ENCODE measurements at places on chromosomes 13 and 19.
A peak's percentile ranks its signal among the peaks of the same experiment; 100 is the strongest.

- H3K36me3 ChIP-seq: no peaks in the 10 kb centered on the region
- H3K4me3 ChIP-seq: no peak overlapping the region
- no peak for DNase-seq
- no peaks in the 10 kb centered on the region for H3K27me3 ChIP-seq
Observed at GRCh38 chr13:112963641-112964040, 5.4 kb upstream of the MCF2L start.

DNA sequence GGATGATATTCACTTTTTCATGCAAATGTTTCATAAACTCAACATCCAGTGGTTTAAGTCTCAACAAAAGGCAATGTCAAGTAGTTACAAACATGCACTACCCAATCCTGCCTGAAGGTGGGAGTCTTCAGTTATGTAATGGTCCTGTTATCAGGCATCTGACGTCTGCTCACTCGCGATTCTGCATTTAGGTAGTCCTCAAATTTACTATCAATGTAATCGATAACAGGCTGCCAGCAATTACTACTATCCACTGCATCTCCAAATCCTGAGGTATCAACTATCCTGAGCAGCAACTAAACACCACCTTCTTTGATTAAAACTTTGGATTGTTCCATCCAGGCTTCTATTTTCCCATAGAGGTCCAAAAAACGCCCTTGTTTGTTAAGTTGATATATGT lies 51.2 kb downstream of the NLRP12 start:
- H3K4me3 ChIP-seq: no peak overlapping the region
- no peaks in the 10 kb centered on the region for H3K36me3 ChIP-seq
- peak; percentile 93 for DNase-seq
- H3K4me1 ChIP-seq: peaks cover 4% of the 10 kb centered on the region
- H3K27ac ChIP-seq: peak overlapping the region; percentile 70

- no peaks in the 10 kb centered on the region for H3K27me3 ChIP-seq
- no peaks in the 10 kb centered on the region for H3K36me3 ChIP-seq
- no peak overlapping the region for H3K27ac ChIP-seq
- no peak overlapping the region for H3K4me3 ChIP-seq
- DNase-seq: no peak
- H3K4me1 ChIP-seq: no peaks in the 10 kb centered on the region
Observed at GRCh38 chr19:3653865-3654513, 27.4 kb upstream of the CACTIN start.

DNA sequence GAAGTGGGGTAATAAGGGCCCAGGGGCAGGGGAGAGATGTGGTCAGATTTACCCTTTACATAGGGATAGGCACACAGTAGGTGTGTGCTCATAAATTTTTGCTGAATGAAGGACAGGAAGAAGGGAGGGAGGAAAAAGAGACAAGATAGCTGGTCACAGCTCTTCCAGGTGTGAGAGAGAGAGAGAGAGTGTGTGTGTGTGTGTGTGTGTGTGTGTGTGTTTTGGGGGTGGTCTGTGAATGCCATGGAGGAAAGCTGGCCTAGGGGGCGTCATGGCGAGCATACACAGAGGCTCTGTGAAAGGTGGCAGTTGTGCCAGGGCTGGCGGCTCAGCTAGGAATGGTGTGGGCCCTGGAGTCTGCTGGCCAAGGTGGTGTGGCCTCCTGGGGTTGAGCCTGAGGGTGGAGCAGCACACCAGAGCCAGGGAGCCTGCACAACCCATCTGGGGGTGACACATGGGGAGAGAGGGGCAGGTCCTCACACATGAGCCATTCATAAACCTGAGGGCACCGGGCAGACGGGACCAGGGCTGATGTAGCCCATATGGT lies 6.0 kb upstream of the PRX start:
- peaks cover 2% of the 10 kb centered on the region for H3K36me3 ChIP-seq
- no peaks in the 10 kb centered on the region for H3K4me1 ChIP-seq
- no peak overlapping the region for H3K27ac ChIP-seq
- no peak for DNase-seq
- H3K4me3 ChIP-seq: no peak overlapping the region

DNA sequence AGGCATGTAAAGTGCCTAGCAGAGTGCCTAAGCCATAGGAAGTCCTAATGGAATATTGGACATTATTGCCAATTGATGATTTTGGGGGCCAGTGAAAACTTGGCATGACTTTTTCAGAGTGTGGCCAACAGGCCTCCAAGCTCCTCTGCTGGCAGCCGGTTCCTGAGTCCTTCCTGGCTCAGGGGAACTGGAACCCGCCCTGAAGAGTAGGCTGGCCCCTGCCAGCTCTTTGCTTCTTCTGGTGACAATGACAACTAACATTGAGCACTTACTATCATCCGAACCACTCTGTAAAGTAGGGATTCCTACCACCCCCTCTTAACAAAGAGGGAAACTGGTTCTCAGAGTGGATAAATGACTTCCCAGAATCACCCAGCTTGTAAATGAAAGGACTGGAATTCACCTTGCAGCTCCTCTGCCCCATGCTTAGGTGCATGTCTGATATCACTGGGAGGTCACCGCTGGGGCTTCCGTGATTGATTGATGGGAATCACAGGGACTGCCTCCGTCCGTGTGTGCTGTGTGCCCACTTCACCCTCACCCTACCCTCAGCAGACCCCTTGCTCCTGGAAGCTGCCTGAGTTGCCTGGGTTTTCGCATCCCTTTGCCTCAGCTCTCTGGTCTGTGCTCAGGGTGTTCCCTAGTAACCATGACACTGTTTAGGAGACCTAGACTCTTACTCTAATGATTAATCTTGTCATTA lies 50.6 kb downstream of the TNFRSF19 start:
- no peak overlapping the region for H3K27ac ChIP-seq
- H3K4me1 ChIP-seq: no peaks in the 10 kb centered on the region

DNA sequence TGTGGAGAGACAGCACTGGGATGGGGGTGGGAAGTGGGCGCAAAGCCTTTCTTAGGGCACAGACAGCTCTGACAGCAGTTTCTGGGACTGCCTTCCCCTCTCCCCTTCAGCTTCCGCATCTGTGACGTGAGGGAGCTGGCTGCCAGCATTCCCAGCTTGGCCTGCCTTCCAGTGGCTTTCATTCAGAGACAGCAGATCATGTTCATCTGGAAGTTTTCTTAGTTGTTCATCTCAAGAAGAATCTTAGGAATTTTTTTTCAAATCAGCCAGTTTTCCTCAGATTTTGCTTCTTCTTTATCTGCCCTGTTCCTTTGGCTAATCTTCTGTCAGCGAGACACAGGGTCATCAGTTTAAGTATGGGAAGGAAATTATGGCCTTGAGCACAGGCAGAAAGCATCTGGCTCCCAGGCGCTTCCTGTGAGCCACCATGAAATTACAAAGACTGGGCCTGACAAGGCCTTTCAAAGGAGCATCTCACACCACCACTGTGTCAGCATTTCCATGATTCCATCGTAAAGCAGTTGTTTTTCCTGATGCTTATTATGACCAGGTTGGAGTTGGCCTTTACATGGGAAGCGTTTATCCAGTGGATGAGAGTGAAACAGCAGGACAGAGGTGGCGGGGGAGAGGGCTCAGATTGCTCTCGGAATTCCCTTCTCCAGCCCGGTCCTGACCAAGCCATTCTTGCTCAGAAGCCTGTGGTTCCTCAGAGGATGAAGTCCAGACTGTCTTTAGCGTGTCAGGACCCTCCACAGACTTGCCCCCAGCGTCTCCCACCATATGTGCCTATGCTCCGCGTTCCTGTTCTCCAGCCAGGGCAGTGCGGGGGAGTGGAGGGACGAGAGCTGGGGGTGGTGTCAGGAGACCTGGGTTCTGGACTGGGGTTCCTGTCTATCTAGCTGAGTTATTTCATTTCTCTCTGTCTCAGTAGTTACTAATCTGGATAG lies 43.6 kb downstream of the ARHGAP35 start:
- no peak overlapping the region for H3K27ac ChIP-seq
- no peaks in the 10 kb centered on the region for H3K36me3 ChIP-seq
- H3K27me3 ChIP-seq: no peaks in the 10 kb centered on the region

DNA sequence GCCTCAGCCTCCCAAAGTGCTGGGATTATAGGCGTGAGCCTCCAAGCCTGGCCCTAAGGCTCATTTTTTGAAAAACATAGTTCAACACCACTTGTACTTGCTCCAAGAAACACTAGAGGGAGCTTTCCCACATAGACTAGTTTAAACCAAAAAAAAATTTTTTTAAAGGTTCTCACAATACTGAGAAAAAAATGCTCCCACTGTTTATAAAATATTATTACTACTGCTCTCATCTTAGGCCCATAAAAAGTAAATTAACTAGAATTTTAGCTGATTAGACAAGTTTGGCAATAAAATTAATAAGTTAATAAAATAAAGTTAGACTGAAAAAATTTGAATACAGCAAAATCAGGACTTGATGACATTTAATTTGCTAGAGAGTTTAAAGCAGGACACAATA lies 109.5 kb downstream of the TBC1D4 start:
- H3K36me3 ChIP-seq: no peaks in the 10 kb centered on the region
- no peaks in the 10 kb centered on the region for H3K4me1 ChIP-seq
- no peaks in the 10 kb centered on the region for H3K27me3 ChIP-seq
- DNase-seq: peak; percentile 58
- H3K4me3 ChIP-seq: no peak overlapping the region
- H3K27ac ChIP-seq: no peak overlapping the region

GRCh38 chr19:55605637-55606470 lies at the start of gene ZNF865:
TSS of gene ZNF865 (plus strand) at chr19:55605647. CDS start at chr19:55613619, 7,972 bp downstream.
- peaks cover 4% of the 10 kb centered on the region for H3K4me1 ChIP-seq
- DNase-seq: peak; percentile 97
- no peaks in the 10 kb centered on the region for H3K27me3 ChIP-seq
- H3K27ac ChIP-seq: peak within 1 kb of the TSS; percentile 98

DNA sequence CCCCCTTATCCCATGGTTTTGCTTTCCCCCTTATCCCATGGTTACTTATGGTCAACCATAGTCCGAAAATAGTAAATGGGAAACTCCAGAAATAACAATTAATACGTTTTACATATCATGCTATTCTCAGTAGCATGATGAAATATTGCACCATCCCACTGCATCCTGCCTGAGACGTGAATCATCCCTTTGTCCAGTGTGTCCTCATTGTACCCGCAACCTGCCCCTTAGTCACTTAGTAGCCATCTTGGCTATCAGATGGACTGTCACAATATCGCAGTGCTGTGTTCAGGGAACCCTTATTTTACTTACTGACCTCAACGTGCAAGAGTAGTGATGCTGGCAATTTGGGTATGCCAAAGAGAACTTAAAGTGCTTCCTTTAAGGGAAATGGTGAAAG lies 10.5 kb upstream of the NBEA start:
- H3K4me1 ChIP-seq: no peaks in the 10 kb centered on the region
- no peak for DNase-seq
- no peaks in the 10 kb centered on the region for H3K27me3 ChIP-seq

GRCh38 chr13:48317511-48318376 lies 14.2 kb downstream of the RB1 start:
- H3K4me3 ChIP-seq: no peak overlapping the region
- H3K36me3 ChIP-seq: no peaks in the 10 kb centered on the region
- H3K27me3 ChIP-seq: no peaks in the 10 kb centered on the region
- H3K4me1 ChIP-seq: no peaks in the 10 kb centered on the region
- DNase-seq: no peak

DNA sequence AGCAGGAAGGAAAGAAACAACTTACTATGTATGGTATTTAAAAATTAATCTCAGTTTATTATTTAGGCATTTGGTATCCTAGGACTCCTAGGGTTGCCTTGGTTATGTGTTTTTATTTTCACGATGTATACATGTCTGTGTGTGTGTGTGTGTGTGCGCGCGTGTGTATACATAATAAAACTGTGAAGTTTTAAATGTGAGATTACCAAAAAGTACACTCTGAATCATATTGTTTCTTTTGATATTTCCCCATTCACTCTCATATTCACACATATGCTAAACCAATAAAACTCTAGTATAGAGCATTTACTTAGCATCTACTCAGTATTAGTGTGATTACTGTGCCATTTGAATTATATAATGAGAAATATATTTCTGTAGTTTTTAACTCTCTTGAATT lies 30.8 kb upstream of the NDFIP2 start:
- no peaks in the 10 kb centered on the region for H3K36me3 ChIP-seq
- no peak overlapping the region for H3K4me3 ChIP-seq
- no peak for DNase-seq

DNA sequence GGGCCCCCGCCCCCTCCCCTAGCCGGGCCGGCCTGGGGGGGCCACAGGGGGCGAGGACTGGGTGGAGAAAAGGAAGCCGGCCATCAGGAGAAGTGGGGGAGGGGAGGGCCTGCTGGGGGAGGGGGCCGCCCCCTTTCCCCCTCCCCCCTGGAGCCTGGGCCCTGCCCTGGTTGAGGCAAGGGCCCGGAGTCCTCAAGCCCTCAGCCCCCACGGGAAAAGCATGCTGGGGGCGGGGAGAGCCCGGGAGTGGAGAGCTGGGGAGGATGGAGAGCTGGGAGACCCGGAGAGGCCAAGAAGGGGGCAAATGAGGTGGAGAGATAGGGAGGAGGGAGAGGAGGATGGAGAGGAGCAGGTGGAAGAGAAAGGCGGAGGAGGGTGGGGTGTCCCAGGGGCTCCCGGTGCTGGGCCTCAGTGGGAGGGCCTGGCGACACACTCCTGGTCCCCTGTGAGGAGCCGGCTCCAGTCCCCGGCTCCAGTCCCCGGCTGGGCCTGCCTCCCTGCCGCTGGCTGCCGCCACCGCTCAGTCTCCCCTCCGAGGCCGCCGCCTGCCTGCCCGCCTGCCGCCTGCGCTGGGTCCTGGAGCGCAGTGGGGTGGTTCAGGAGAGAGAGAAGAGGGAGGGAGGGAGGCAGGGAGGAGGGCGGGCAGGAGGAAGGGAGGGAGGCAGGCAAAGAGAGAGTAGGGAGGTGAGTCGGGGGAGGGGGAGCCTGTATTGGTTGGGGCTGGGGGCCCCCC lies at the start of gene GRIK5:
Gene GRIK5, minus strand, starts transcription at position 588 of the 733 bp plus-strand sequence. CDS start 4,436 bp downstream, outside the sequence.
- peaks cover 4% of the 10 kb centered on the region for H3K4me1 ChIP-seq
- peak; percentile 60 for DNase-seq
- peak within 1 kb of the TSS; percentile 16 for H3K4me3 ChIP-seq
- H3K36me3 ChIP-seq: no peaks in the 10 kb centered on the region

GRCh38 chr13:44280456-44280855 lies 93.2 kb upstream of the SERP2 start:
- no peaks in the 10 kb centered on the region for H3K4me1 ChIP-seq
- no peaks in the 10 kb centered on the region for H3K27me3 ChIP-seq
- no peak overlapping the region for H3K27ac ChIP-seq
- DNase-seq: no peak

DNA sequence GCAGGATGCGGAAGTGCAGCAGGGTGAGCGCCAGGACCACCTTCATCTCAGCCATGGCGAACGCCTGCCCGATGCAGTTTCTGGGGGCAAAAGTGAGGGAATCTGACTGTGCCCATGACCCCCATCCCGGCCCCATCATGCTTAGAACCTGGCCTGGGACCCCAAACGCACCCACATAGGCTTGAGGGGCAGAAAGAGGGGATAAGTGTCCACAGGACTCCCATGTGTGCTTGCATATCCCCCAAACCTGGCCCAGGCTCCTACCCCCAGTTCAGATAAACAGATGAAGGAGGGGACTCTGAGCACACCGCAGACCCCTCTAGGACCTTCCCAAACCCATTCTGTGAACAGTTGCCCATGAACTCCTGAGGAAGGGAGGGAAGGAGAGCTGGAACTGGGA lies 16.0 kb upstream of the CYP4F2 start:
- no peak overlapping the region for H3K27ac ChIP-seq
- peaks cover 2% of the 10 kb centered on the region for H3K27me3 ChIP-seq
- DNase-seq: no peak
- no peaks in the 10 kb centered on the region for H3K36me3 ChIP-seq
- no peak overlapping the region for H3K4me3 ChIP-seq

- no peak overlapping the region for H3K4me3 ChIP-seq
- no peaks in the 10 kb centered on the region for H3K4me1 ChIP-seq
- H3K27me3 ChIP-seq: no peaks in the 10 kb centered on the region
- no peaks in the 10 kb centered on the region for H3K36me3 ChIP-seq
Observed at GRCh38 chr13:48686636-48687210, 33.0 kb downstream of the CYSLTR2 start.

Data from mesendoderm (in vitro differentiated cells).